ENCODE measurements at places on chromosomes 2 and 18.

GRCh38 chr2:51013079-51013932 lies 18.6 kb downstream of the NRXN1 start:
- DNase-seq: no peak

- DNase-seq: no peak
Observed at GRCh38 chr2:76930056-76930744, 592.0 kb downstream of the LRRTM4 start.

DNA sequence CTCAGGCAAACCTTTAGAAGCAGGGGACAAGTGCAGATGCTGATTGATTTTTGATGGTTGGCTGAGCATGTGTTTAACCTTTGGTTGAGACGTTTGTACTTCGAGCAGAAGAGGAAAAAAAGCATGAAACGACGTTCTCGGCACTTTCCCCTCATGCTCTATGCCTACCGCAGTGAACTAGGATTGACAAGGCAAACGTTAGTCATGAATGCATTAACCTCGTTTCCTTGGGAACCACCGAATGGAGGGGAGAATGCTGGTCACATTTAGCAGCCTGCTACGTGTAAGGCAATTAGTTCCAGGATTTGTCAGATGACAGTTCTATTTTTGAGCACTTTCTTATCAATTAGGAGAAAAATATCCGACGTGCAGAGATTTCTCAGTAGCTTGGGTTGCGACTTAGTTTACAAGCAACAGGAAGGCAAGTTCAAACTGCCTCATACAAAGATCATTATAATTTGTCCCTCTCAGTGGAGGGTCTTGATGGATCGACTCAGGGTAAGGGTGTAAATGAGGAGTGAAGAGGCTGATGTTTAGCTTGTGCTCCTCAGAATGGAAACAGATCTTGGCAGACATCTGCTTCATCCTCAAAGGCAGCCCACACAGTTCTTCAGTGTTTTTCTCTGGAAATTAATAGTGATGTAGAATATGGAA lies 47.4 kb upstream of the GPR45 start:
- no peak for DNase-seq

- no peak for DNase-seq
Observed at GRCh38 chr18:45249246-45249661, 366.0 kb upstream of the SLC14A2 start.

DNA sequence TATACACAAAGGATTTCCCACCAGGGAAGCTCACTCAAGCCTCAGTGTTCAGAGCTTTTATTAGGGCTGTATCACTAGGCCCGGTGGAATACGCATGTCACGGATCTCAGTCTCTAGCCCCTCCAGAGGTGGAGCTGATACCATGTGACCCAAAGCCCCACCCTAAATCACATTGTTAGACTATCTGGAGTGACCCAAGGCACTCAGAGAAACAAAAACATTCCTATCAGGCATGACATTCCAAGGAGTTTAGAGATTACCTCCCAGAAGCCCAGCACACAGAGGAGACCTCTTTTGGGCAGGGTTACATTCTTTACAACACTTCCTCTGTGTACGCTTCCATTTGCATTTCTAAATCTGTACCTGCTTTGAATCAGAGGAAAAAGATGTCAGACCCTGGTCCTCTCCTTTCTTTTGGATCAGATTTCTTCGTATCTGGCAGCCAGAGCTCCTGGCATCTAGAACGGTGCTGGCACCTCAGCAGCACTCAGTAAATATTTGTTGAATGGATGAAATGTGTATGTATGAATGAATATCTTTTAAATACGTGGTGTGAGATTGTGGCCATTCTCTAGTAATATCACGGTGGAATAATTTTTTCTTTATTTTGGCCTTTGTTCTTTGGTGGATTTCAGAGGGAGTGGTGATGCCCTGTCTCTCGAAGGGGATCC lies 37.7 kb upstream of the SMAD2 start:
- no peak for DNase-seq

- DNase-seq: no peak
Observed at GRCh38 chr2:221563270-221563985, 8.7 kb downstream of the EPHA4 start.

- no peak for DNase-seq
Observed at GRCh38 chr2:7697052-7697451, 779.8 kb downstream of the RNF144A start.

DNA sequence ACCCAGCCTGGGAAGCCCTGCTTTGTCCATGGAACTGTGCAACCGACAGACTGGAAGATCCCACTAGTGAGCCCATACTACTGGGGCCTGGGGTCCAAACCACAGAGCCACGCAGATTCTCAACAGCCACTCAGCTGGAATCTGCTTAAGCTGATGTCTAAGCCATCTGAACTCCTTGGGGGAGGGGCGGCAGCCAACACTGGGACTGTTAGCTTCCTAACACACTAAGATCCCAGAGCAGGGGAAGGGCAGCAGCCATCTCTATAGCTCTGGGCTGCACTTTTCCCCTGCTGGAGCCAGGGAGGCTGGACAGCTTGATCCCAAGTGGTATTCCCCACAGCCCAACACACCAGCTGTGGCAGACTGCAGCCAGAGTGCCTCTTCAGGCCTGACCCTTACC lies 118.3 kb downstream of the RPRM start:
- no peak for DNase-seq

Measured in stimulated activated CD4-positive, alpha-beta T cell treated with anti-CD3 and anti-CD28 coated beads, Interleukin-1b, Interleukin-23, amount 100 ng/mL, for 4 hours (primary cell).